ENCODE measurements at places on chromosomes 2 and 18. TPM values are rescaled to one million over a fixed set of nuclear protein-coding genes. Genes with fewer than 3 reads are reported as not detected.

The MAIP1 gene
- polyA plus RNA-seq, result 20.4 TPM

The ALPP gene
- polyA plus RNA-seq, result 0.03 TPM

The DSC2 gene
- 17.1 TPM for polyA plus RNA-seq

The PROKR1 gene
- polyA plus RNA-seq, result not detected

- no peak for DNase-seq
These were observed 31.7 kb downstream of the ACMSD start for GRCh38 chr2:134869946-134870736.

DNA sequence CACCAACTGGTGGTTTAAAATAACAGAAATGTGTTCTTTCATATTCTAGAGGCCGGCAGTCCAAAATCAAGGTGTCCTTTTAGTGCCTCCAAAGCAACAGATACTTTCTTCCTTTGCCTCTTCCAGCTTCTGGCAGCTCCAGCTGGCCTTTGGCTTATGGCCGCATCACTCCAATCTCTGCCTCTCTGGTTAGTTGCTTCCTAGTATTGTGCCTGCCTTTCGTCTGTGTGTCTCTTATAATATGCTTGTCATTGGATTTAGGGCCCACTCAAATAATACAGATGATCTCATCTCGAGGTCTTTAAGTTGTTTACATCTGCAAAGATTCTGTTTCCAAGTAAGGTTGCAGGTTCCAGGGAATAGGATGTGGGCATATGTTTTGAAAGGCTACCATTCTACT lies 855.2 kb upstream of the ID2 start:
- DNase-seq, result no peak

- DNase-seq, result no peak
These were observed 68.1 kb upstream of the TMEM247 start for GRCh38 chr2:46411245-46411641.

DNA sequence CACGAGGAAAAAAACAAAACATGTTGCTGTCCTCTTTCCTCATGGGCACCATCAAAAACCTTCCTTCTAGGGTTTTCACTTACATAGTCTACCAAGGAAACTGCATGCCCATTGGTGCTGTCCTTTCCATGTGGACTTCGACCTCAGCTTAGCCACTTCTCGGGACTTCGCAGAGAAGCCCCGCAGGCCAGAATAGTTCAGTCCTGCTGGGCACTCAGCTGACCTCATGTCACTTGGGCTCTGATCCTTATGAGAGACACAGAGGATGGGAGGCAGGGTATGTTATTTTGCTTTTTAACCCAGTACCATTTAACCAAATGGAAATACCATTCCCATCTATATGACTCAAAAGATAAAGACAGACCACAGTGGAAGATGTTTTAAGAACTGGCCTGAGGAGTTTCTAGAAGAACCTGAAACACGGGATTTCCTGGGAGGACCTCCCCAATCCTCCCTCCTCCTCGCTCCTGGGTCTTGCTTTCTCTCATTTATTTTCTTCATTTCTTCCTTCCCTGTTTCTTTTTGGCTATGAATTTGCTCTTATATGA lies 28.4 kb downstream of the AAK1 start:
- no peak for DNase-seq

Measured in sigmoid colon (tissue), 7 donors.